Aorta (tissue), 5 donors: ENCODE measurements at places on chromosomes 5 and 9. TPM values are rescaled to one million over a fixed set of nuclear protein-coding genes. Genes with fewer than 3 reads are reported as not detected.

DNA sequence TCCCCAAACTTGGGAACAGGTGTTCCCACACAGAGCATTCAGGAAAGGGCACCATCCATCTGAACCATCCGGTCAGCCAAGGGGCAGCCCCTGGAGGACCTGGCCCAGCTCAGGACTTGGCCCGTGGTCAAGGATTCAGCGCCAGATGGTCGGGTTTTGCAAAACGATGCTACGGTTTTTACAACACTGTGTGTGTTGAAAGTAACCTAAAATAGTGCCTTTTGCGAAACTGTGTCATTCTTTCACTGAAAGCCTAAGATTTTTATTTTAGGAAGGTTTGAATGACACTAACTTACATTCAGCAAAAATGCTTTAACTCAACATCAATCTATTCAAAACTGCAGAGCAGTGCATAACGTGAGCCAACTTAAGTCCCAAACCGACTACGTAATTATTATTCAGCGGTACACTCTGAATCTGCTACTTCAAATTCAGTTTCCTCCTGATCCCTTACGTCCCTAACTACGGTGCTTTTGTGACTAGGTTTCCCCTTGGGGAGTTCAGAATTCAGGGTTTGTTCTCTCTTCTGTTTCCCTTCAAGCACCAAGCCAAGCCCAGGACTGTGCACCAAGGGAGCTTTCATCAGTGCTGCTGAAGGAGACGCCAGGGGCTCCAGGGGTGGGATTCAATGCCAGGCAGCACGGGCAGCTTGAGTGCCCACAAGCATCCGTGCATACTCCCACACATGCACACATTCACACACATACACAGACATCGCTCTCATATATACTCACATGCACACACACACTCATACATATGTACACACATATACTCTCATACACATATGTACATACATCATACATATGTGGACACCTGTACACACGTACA is 25.8 kb downstream of the LPCAT1 start:
- H3K4me3 ChIP-seq: no peak overlapping the region
- no peak overlapping the region for H3K27ac ChIP-seq
- DNase-seq: no peak
- no peaks in the 10 kb centered on the region for H3K27me3 ChIP-seq

GRCh38 chr5:1067141-1068121 is 44.4 kb downstream of the SLC12A7 start:
- H3K4me3 ChIP-seq: no peak overlapping the region
- no peaks in the 10 kb centered on the region for H3K27me3 ChIP-seq

DNA sequence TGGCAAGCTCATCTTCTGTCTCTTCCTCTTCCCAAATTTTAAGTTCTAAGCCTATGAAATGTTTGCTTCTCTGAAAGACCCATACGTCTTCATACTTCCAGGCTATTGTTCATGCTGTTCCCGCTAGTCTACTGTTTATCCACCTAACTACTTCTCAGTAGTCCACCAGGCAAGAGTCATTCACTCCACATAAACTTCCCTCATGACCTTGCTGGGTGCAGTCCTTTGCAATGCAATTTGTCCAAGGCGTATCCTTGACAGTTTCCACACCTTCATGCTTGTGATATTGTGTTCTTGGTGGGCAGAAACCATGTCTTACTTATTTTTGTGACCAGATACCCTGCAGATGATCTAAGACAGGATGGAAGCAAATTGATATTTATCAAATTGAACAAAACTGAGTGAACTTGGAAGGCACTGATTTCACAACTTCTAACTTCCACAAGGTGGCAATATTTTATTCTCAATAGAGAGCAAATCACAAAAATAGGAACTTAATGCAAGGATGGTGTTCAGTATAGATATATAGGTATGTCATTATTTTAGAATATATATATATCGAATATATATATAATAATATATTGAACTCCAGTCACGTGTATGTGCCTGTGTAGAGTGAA is 30.3 kb downstream of the TYRP1 start:
- no peaks in the 10 kb centered on the region for H3K36me3 ChIP-seq
- H3K4me1 ChIP-seq: no peaks in the 10 kb centered on the region
- no peaks in the 10 kb centered on the region for H3K27me3 ChIP-seq

Gene F2RL2
- 0.32 TPM for total RNA-seq

DNA sequence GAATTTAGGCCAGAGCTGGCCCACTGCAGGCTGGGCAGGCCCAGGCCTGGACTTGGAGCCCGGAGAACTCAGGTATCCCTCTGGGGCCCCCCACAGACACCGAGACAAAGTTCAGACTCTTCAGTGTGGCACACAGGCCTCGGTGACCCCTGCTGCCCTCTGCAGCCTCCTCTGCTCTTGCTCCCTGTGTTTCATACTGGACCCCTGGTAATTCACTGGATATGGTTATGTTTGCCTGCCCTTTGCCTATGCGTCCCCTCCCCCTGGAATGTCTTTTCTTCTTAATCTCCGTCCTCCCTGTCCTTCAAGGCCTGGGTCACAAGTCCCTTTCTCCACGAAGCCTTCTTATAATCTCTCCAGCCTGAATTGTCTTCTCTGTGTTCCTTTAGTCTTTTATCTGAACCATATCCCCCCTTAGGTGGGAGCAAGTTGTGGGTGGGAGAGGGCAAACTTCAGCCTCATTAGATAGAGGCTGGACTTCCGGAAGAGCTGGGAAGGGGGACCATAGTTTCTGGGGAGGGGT is 30.1 kb downstream of the GSN start:
- peaks cover 5% of the 10 kb centered on the region for H3K36me3 ChIP-seq
- H3K27ac ChIP-seq: peak overlapping the region; percentile 64
- no peak overlapping the region for H3K4me3 ChIP-seq
- H3K4me1 ChIP-seq: peaks cover 10% of the 10 kb centered on the region
- no peaks in the 10 kb centered on the region for H3K27me3 ChIP-seq
- DNase-seq: no peak

- DNase-seq: peak; percentile 87
- H3K36me3 ChIP-seq: no peaks in the 10 kb centered on the region
- no peak within 1 kb of the TSS for H3K27ac ChIP-seq
Measured at GRCh38 chr9:131289301-131290035, at the start of gene PLPP7. PLPP7 (plus strand) TSS chr9:131289723; CDS start chr9:131289998, 275 bp downstream.

- no peaks in the 10 kb centered on the region for H3K27me3 ChIP-seq
- no peak for DNase-seq
- H3K27ac ChIP-seq: no peak overlapping the region
- H3K4me1 ChIP-seq: peaks cover 2% of the 10 kb centered on the region
- no peak overlapping the region for H3K4me3 ChIP-seq
- H3K36me3 ChIP-seq: no peaks in the 10 kb centered on the region
Measured at GRCh38 chr5:131381021-131381420, 117.2 kb downstream of the CDC42SE2 start.

DNA sequence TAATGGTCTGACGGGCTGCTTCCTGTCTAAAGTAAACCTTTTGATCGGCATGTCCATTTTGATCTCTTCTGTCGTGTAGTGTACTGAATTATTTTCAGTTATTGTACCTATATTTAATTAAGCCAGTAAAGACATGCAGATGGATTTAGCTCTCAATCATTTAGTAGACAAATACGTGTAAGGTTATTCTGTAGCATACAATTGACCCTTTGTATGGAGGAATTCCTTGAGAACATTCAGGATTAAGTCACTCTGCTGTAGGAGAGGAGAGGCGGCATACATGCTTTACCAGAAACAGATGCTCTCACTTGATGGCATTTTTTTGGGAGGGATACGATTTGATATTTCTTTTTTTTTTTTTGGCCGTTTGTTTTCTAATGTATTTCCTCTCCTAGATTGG is 141.0 kb downstream of the PBX3 start:
- no peaks in the 10 kb centered on the region for H3K27me3 ChIP-seq
- no peak for DNase-seq
- H3K4me1 ChIP-seq: no peaks in the 10 kb centered on the region
- H3K27ac ChIP-seq: no peak overlapping the region

- H3K27ac ChIP-seq: no peak overlapping the region
- no peaks in the 10 kb centered on the region for H3K27me3 ChIP-seq
- peaks cover 6% of the 10 kb centered on the region for H3K4me1 ChIP-seq
- no peak for DNase-seq
Measured at GRCh38 chr5:53423724-53424123, 56.7 kb upstream of the FST start.

GRCh38 chr5:175107028-175107588 is 336.9 kb downstream of the DRD1 start:
- no peaks in the 10 kb centered on the region for H3K4me1 ChIP-seq
- DNase-seq: no peak
- no peaks in the 10 kb centered on the region for H3K36me3 ChIP-seq
- no peaks in the 10 kb centered on the region for H3K27me3 ChIP-seq
- no peak overlapping the region for H3K4me3 ChIP-seq
- H3K27ac ChIP-seq: no peak overlapping the region

Gene BRINP1
- 0.23 TPM for total RNA-seq

DNA sequence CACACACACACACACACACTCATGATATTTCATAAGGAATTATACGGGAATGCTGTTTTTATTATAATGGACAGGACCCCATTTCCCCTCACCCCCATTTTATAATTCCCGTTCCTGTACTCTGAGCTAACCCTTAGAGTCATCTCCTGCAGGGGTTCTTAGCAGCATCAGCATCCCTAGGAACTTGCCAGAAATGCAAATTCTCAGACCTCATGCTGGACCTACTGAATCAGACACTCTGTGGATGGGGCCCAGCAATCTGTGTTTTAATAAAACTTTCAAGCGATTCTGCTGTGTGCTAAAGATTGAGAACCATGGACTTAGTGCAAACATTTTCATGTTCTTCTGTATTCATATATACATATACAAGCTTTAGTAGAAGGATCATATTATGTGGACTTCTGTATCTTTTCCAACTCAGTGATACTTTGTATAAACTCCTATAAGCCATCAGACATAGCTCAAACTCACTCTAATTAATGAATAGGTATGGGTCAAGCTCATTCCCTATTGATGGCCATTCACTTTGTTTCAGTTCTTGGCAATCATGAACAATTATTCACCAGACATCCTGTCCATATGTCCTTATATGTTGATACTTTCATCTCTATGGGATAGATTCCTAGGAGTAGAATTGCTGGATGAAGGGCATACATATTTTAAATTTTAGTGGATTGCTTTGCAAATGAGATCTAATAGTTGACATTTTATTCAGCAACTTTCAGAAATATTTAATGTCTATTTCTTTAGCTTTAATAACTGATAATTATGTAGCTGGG is 65.5 kb downstream of the ARHGEF28 start:
- no peaks in the 10 kb centered on the region for H3K36me3 ChIP-seq
- peaks cover 7% of the 10 kb centered on the region for H3K4me1 ChIP-seq
- no peak overlapping the region for H3K4me3 ChIP-seq
- no peak for DNase-seq
- no peak overlapping the region for H3K27ac ChIP-seq
- no peaks in the 10 kb centered on the region for H3K27me3 ChIP-seq

GRCh38 chr5:346229-346935 is 24.9 kb downstream of the AHRR start:
- DNase-seq: no peak
- H3K4me3 ChIP-seq: no peak overlapping the region
- no peaks in the 10 kb centered on the region for H3K27me3 ChIP-seq
- no peaks in the 10 kb centered on the region for H3K4me1 ChIP-seq
- H3K27ac ChIP-seq: no peak overlapping the region

DNA sequence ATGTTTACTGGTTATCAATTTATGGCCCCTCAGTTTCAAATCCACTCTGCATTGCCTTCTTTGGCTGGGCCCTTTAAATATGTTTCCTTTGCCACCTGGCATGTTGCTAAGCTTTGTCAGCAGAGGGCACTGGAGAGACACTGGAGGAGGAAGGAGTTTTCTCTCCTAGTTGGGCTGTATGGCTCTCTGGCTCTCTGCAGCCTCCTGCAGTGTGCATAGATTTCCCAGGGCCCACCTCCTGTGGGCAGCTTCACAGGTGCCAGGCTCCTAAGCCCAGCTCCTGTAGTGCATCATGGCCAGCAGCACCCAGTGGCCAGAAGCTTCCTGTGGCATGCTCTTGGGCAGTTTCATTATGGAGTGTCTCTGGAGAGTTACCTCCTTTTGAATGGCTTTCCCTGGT is 23.3 kb downstream of the CAVIN4 start:
- no peaks in the 10 kb centered on the region for H3K4me1 ChIP-seq
- no peak overlapping the region for H3K27ac ChIP-seq
- no peaks in the 10 kb centered on the region for H3K36me3 ChIP-seq
- no peak overlapping the region for H3K4me3 ChIP-seq
- DNase-seq: no peak

Gene CER1
- total RNA-seq: 0.29 TPM

DNA sequence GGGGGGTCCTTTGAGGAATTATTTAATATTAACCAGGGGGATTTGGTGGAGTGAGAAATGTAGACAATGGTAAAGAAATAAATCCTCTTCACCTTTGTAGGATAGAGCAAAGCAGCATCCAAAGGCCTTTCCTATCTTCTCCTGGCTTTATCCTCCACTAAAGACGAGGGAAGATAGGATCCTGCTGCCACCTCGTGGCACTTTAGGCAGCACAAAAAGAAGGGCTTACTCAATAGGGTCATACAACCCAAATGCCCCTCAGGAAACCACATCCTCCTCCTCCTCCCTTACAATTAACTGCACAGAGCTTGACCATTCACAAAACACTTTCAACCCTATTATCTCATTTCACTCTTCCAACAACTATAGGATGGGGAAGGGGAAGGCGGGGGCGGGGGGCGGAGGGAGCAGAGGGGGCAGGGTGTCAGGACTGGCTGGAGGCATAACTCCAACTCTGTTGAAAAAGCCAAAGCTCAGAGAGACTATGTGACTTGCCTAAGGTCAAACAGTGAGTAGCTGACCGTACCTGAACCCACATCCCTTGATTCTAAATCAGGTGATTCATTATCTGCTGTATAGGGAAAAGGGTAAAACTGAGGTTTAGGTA is 45.4 kb upstream of the MYOT start:
- no peak overlapping the region for H3K27ac ChIP-seq
- no peaks in the 10 kb centered on the region for H3K36me3 ChIP-seq
- no peaks in the 10 kb centered on the region for H3K27me3 ChIP-seq
- H3K4me3 ChIP-seq: no peak overlapping the region

Gene GABRB2
- total RNA-seq: 0.54 TPM

GRCh38 chr5:43039471-43040286 is 440 bp downstream of the ANXA2R start:
- no peaks in the 10 kb centered on the region for H3K27me3 ChIP-seq
- peak; percentile 80 for DNase-seq
- H3K36me3 ChIP-seq: no peaks in the 10 kb centered on the region
- no peak overlapping the region for H3K27ac ChIP-seq
- no peak overlapping the region for H3K4me3 ChIP-seq
- no peaks in the 10 kb centered on the region for H3K4me1 ChIP-seq

DNA sequence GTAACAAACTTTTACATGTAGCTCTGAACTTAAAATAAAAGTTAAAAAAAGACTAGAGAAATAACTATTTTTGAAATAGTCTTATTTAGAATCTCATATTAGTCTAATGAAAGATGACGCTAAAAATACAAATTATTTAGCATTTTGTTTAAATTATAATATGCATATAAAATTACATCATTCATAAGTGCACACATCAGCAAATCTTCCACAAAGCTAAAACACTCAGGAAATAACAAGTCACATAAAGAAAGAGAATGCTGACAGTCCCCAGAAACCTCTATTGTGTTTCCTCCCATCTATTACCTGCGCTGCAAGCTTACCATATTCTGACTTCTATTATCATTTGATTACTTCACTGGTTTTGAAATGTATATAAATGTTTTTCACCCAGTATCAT is 986.9 kb upstream of the SEMA6A start:
- no peak for DNase-seq
- no peaks in the 10 kb centered on the region for H3K4me1 ChIP-seq
- no peaks in the 10 kb centered on the region for H3K27me3 ChIP-seq
- no peaks in the 10 kb centered on the region for H3K36me3 ChIP-seq
- no peak overlapping the region for H3K4me3 ChIP-seq

Gene PAX5
- 0.81 TPM for total RNA-seq
